ENCODE measurements at places on chromosomes 2 and 18. TPM values are rescaled to one million over a fixed set of nuclear protein-coding genes. Genes with fewer than 3 reads are reported as not detected.

ERCC3 gene
- 68.3 TPM for total RNA-seq

- DNase-seq, result no peak
Observed at GRCh38 chr2:216878072-216878471, 18.2 kb upstream of the TNP1 start.

FIGN gene
- total RNA-seq, result 3.2 TPM

MPP4 gene
- total RNA-seq, result 0.74 TPM

GRCh38 chr2:65583061-65583460, 150.7 kb upstream of the SPRED2 start:
- no peak for DNase-seq

UGT1A4 gene
- total RNA-seq, result 0.98 TPM

- DNase-seq, result no peak
Observed at GRCh38 chr2:92073036-92073814, 2798.0 kb upstream of the TEKT4 start.

- no peak for DNase-seq
Observed at GRCh38 chr18:60663060-60663989, 290.8 kb upstream of the MC4R start.

GRCh38 chr2:47075361-47076125, 79.6 kb downstream of the STPG4 start:
- DNase-seq, result no peak

GRCh38 chr2:78979380-78980151, 45.9 kb upstream of the REG3G start:
- no peak for DNase-seq

KLHL41 gene
- total RNA-seq, result 0.49 TPM

FEV gene
- total RNA-seq, result not detected

- DNase-seq, result no peak
Observed at GRCh38 chr18:384897-385296, 115.6 kb downstream of the COLEC12 start.

UGT1A9 gene
- not detected for total RNA-seq

TUBA3D gene
- 0.74 TPM for total RNA-seq

- DNase-seq, result no peak
Observed at GRCh38 chr2:44152865-44153669, 15.6 kb upstream of the PPM1B start.

Measured in vagina (tissue), 2 donors.